GM23338 (cell line): ENCODE measurements at places on chromosomes 2 and 18.

GRCh38 chr18:44917216-44918141, 236.8 kb downstream of the SETBP1 start:
- no peaks in the 10 kb centered on the region for H3K36me3 ChIP-seq
- no peaks in the 10 kb centered on the region for H3K27me3 ChIP-seq
- H3K4me1 ChIP-seq = 0 out of 2 replicates have a peak, but pooled peaks cover 3% of the 10 kb centered on the region
- no peak overlapping the region for H3K4me3 ChIP-seq

DNA sequence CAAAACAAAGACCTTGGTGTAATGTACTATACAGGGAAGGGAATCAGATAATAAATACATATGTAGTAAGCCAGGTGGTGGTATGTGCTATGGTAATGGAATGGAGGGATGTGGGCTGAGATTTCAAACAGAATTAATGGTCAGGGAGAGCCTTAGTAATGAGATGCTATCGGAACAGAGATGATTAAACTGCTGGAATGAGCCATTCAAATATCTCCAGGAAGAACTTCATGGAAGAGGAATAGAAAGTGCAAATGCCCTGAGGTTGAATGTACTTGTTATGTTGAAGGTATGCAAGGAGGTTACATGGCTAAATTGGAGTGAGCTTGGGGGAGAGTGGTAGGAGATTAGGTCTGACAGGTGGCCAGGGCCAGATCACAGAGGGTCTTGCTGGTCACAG, 5.1 kb downstream of the SERPINB11 start:
- DNase-seq = no peak
- no peak overlapping the region for H3K4me3 ChIP-seq
- no peaks in the 10 kb centered on the region for H3K4me1 ChIP-seq
- H3K36me3 ChIP-seq = no peaks in the 10 kb centered on the region
- no peak overlapping the region for H3K27ac ChIP-seq

- no peak for DNase-seq
- no peak overlapping the region for H3K27ac ChIP-seq
- H3K27me3 ChIP-seq = no peaks in the 10 kb centered on the region
- no peaks in the 10 kb centered on the region for H3K36me3 ChIP-seq
- no peak overlapping the region for H3K4me3 ChIP-seq
These were observed 12.7 kb upstream of the CREG2 start for GRCh38 chr2:101400048-101400447.

DNA sequence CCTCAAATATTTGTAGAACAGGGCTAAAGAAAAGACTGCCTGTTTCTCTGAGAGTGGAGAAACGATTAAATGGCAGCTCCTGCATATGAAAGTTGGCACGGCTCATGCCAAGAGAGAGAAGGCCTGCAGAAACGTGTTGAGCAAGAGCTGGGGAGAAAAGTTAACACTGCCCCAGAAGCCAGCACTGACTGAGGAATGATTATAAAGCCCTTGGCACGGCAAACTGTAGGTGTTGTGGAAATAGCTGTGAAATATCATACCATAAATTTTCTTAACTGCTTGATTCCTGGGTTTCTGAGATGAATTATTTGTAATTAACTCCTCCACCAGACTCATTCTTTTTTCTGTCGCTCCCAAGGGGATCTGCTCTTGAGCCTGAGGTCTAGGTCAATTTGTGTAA, 4.3 kb downstream of the FRZB start:
- H3K27me3 ChIP-seq = peaks cover 32% of the 10 kb centered on the region
- no peak for DNase-seq
- H3K36me3 ChIP-seq = no peaks in the 10 kb centered on the region

DNA sequence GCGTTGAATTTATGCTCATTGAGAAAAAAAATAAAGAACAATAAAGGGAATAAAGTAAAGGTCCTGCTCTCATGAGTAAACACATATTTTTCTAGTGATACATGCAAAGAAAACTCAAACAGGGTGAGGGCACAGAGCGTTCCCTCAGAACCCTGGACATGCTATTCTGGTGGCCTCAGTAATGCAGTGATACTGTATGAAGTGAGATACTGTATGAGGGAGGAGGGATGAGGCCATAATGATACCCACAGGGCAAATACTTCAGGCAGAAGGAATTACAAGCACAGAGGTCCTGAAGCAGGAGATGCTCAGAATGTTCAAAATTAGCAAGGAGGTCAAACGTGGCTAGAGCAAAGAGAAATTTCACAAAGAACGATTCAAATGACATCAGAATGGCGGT, 28.4 kb upstream of the RNU4ATAC start:
- DNase-seq = no peak
- H3K36me3 ChIP-seq = peaks cover 15% of the 10 kb centered on the region
- H3K27ac ChIP-seq = no peak overlapping the region
- no peaks in the 10 kb centered on the region for H3K4me1 ChIP-seq

GRCh38 chr2:102442967-102443828, 20.2 kb downstream of the IL18RAP start:
- H3K27me3 ChIP-seq = no peaks in the 10 kb centered on the region
- H3K4me1 ChIP-seq = no peaks in the 10 kb centered on the region
- no peaks in the 10 kb centered on the region for H3K36me3 ChIP-seq
- DNase-seq = peak; percentile 68

GRCh38 chr2:222024932-222025880, 273.6 kb downstream of the PAX3 start:
- H3K27me3 ChIP-seq = peaks cover 36% of the 10 kb centered on the region
- no peak overlapping the region for H3K27ac ChIP-seq
- peak overlapping the region; percentile 12 for H3K4me3 ChIP-seq
- no peaks in the 10 kb centered on the region; the same call in 1 of the 2 replicates for H3K36me3 ChIP-seq
- peaks cover 11% of the 10 kb centered on the region for H3K4me1 ChIP-seq
- peak; percentile 84 for DNase-seq

GRCh38 chr2:160664603-160665140, 171.1 kb upstream of the RBMS1 start:
- no peak overlapping the region for H3K27ac ChIP-seq
- no peaks in the 10 kb centered on the region for H3K36me3 ChIP-seq

- H3K4me1 ChIP-seq = no peaks in the 10 kb centered on the region
- DNase-seq = no peak
- no peak overlapping the region for H3K4me3 ChIP-seq
- no peaks in the 10 kb centered on the region for H3K27me3 ChIP-seq
- H3K27ac ChIP-seq = no peak overlapping the region
These were observed 8.4 kb downstream of the ST8SIA5 start for GRCh38 chr18:46748466-46748865.

GRCh38 chr2:205682239-205682970, at the start of gene NRP2:
Gene NRP2 (plus strand): TSS chr2:205682501. CDS start chr2:205683291, 790 bp downstream.
- peak; percentile 96 for DNase-seq
- H3K27me3 ChIP-seq = peaks cover 61% of the 10 kb centered on the region
- H3K36me3 ChIP-seq = no peaks in the 10 kb centered on the region

DNA sequence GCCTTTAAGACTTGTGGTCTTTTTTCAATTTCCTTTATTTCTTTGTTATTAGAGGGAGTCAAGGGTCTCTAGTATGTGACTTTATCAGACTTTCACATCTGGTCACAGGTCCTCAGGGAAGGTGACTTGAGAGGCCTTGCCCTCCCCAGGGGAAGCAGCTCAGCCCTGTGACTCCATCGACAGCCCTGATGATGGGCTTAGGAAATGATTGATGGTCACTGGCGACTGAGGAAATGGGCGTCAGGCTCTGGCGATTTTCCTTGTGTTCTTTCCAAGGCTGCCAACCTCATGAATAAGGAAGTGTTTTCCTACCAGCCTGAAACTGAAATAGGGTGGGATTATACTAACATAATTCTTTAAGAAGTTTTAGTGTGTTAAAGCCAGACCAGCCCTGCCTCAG, 21.1 kb downstream of the SERPINE2 start:
- H3K4me1 ChIP-seq = peaks cover 2% of the 10 kb centered on the region; the same call in 1 of the 2 replicates
- no peaks in the 10 kb centered on the region for H3K36me3 ChIP-seq
- no peak overlapping the region for H3K27ac ChIP-seq

GRCh38 chr2:84942964-84943421, 28.0 kb upstream of the KCMF1 start:
- no peak overlapping the region for H3K4me3 ChIP-seq
- no peak for DNase-seq
- no peak overlapping the region for H3K27ac ChIP-seq
- no peaks in the 10 kb centered on the region for H3K36me3 ChIP-seq

- no peak for DNase-seq
- H3K4me1 ChIP-seq = peaks cover 12% of the 10 kb centered on the region
- H3K27me3 ChIP-seq = no peaks in the 10 kb centered on the region
- H3K27ac ChIP-seq = no peak overlapping the region
- H3K4me3 ChIP-seq = no peak overlapping the region
These were observed 186.7 kb upstream of the ZEB2 start for GRCh38 chr2:144706647-144707046.

- no peaks in the 10 kb centered on the region for H3K4me1 ChIP-seq
- no peak overlapping the region for H3K4me3 ChIP-seq
- DNase-seq = no peak
- H3K27me3 ChIP-seq = no peaks in the 10 kb centered on the region
- H3K27ac ChIP-seq = no peak overlapping the region
- H3K36me3 ChIP-seq = no peaks in the 10 kb centered on the region
These were observed 65.6 kb upstream of the COPS8 start for GRCh38 chr2:237020090-237020489.

DNA sequence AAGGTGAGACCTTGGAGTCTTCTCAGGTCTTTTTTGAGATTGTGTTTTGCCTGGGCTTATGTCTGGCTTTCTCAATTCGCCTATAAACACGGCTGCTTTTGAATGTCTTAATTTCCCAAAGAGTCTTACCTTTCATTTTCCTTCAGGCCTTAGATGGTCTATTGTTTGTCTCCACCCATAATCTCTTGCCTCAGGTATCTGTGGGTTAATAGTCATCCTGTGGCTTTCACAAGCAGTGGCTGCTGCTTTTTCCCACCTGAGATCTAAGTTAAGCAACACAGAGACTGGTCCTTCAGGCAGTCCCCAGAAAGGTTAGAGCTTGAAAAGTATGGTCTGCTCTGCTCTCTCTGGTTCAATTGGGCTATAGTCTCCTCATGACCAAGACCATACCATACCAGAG, 275.3 kb downstream of the INSIG2 start:
- no peak overlapping the region for H3K27ac ChIP-seq
- H3K36me3 ChIP-seq = no peaks in the 10 kb centered on the region
- H3K27me3 ChIP-seq = no peaks in the 10 kb centered on the region

DNA sequence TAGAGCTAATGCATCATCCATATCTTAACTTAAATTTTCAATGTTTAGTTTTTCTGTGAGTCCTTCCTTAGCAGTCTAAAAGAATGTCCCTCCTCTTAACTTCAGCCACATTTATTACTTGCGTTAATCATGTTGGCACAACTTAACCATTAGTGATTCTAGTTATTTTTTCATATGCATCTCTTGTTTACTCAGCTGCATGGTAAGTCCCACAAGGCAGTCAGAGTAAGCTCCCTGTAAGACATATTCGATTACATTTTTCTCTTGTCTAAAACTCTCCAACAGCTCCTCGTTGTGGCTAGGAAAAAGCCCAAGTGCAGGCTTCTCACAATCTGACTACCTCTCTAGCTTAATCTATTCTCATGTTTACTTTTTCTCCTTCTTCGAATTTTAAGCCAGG, 2045.3 kb upstream of the PIK3C3 start:
- DNase-seq = no peak
- H3K4me1 ChIP-seq = no peaks in the 10 kb centered on the region
- H3K27me3 ChIP-seq = no peaks in the 10 kb centered on the region
- no peaks in the 10 kb centered on the region for H3K36me3 ChIP-seq

GRCh38 chr2:160168878-160169277, 31.2 kb downstream of the ITGB6 start:
- no peaks in the 10 kb centered on the region for H3K4me1 ChIP-seq
- no peak for DNase-seq
- H3K4me3 ChIP-seq = no peak overlapping the region
- no peak overlapping the region for H3K27ac ChIP-seq
- H3K36me3 ChIP-seq = no peaks in the 10 kb centered on the region
